MCF 10A (cell line): ENCODE measurements at places on chromosomes 6 and 20. TPM values are rescaled to one million over a fixed set of nuclear protein-coding genes. Genes with fewer than 3 reads are reported as not detected.

Gene C20orf202
- total RNA-seq: not detected in 2 replicates

Gene SSTR4
- total RNA-seq: not detected in 2 replicates

Gene TREM1
- 9.9 and 15.8 TPM in 2 replicates for total RNA-seq

Gene BHLHE23
- not detected in 2 replicates for total RNA-seq

Gene SPATS1
- not detected in 2 replicates for total RNA-seq

Gene MYLK4
- total RNA-seq: 0.93 and 1.1 TPM in 2 replicates

Gene HLA-DPA1
- total RNA-seq: not detected in 2 replicates

- DNase-seq: no peak
Observed at GRCh38 chr20:4999788-5000187, 1.5 kb downstream of the SLC23A2 start.

DNA sequence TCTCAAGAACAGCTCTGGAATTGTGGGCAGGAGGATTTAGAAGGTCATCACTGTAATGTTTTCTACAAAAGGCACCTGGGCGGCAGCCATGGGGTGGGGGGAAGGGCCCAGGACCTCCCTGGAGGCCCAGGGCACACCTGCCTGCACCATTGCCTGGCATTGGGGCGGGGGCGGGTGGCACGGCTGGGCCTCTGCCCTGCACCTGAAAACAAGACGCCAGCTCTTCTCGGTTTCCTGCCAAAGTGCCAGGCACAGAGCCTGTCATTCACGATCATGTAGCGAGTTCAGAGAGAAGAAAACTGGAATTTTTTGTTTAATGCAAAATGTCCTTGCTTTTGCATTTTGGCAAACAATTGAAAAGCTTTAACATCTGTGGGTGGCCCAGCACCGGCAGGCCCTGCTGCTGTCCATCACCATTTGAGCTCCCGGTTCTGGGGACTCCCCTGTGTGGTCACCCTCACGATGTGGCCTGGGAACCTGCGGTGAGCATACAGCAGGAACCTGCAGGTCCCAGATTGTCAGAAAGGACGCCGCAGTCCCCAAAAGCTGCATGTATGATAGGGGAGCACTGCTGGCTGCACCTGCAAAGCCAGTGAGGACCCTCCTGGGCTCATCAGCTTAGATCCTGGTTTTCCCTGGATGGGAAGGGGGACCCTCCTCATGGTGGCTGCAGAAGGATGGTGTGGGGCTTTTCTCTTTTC is 262.9 kb downstream of the CDH4 start:
- no peak for DNase-seq

- peak; percentile 25 for DNase-seq
Observed at GRCh38 chr20:20594171-20594530, 118.3 kb downstream of the RALGAPA2 start.

DNA sequence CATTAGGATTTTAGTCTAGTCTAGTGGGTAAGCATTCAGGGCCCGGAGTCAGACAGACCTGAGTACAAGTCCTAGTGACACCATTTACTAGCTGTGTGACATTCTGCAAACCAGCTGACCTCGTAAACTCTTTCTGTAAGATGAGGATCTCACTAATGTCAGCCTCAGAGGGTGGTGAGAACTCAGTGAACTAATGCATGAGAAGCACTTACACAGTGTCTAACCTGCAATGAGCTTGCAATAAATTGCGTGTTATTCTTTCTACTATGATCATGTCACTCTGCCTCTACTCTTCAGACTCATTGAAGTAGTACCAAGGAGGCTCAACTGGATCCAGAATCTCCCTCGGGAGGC is 41.1 kb upstream of the ZNF831 start:
- no peak for DNase-seq

- DNase-seq: peak; percentile 8
Observed at GRCh38 chr20:33516882-33517281, 27.0 kb downstream of the CBFA2T2 start.

DNA sequence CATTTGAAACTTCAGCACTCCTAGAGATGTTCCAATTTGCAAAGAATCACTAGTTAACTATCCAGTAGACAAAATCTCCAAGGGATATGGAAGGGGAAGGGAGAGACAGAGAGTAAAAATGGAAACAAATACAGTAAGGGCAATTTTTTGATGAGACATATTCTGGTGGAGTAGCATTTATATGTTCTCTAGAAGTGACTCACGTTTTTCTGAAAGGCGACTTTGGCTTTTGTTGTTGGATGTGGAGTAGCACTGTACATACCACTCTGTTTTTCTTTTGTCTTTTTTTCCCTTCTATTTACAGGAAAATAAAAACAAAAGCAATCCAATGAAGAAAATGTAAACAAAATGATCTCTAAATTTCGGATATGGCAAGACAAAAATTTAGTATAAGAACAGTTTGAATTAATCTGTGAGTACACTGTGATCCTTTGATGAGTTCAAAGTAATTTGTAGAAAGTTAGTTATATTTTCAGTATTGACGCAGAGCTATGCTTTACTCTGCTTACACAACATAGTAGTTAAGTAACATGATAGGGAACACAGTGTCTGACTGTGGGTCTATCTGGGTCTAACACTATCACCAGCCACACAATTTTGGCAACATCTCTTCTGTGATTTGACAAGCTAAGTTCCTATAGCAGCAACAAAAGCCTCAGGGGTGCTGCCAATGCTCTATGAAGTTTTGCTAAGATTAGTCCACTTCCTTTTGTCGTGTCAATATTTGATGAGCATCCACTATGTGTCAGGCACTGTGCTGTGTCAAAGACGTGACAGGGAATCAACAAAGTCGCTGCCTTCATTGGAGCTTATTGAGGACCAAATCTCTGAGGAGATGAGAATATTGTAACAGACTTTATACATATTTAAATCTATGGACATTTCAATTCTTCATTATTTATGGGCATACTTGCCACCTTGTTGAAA is 27.3 kb upstream of the TAGAP start:
- DNase-seq: no peak

- DNase-seq: no peak
Observed at GRCh38 chr20:62548471-62548870, 72.7 kb upstream of the GATA5 start.

DNA sequence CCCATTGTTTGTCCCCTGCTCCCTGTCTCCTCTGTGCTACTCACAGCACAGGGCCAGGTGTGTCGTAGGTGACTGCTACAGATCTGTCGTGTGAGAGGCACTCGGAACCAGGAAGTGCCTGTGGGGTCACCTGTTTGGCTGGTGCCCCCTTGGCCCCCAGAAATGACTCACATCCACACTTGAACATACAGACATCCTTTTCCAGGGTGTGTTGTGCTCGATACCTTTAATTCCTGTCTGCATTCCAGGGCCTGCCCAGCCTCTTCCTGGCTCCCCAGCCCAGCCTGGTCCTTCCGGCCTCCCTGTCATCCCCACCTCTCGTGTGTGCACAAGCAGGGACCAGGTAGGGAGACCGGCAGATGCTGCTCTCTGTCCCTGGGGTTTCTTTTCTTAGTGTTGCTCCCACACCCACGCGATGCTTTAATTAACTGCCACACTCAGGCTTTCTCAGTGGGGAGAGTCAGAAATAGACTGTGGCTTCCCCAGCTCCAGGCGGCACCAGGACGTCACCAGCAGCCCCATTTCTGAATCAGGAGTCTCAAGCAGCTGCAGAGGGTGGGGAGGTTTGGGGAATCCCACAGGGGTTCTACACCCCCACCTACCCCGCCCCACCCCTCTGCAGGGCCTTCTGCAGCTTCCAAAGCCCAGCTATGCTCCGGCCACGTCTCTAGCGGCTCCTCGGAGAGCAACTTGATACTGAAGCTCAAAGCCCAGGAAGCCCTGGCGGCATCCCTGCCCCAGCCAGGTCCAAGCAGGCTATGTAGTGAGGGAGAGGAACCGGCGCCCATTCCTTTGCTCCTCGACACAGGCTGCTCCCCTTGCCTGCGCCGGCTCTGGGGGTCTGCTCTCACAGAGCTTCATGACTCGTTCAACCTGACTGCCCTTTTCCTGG is 102.2 kb downstream of the SYCP2 start:
- peak; percentile 14 for DNase-seq
